ENCODE measurements at places on chromosomes 7 and 10.

DNA sequence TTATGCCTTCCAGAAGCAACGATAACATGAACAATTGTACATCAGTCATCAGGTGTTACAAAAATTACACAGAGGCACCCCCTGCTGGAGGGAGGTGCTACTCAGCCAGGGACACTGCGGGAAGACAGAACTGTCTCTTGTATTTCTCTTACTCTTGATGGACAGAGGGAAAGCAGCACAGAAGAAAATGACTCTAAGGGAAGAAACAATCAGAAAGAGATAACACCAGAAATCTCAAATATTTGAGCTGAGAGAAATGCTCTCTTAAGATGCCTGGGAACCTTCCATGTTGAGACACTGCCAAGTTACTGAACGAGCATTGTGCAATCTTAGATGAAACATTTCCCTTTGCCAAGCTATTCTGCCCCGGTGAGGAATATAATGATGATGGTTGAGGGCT lies 227.6 kb upstream of the NPSR1 start:
- no peak for DNase-seq

- no peak for DNase-seq
Measured at GRCh38 chr7:28224675-28225074, 44.1 kb upstream of the JAZF1 start.

- no peak for DNase-seq
Measured at GRCh38 chr10:64798297-64798696, 1277.1 kb downstream of the REEP3 start.

- DNase-seq = no peak
Measured at GRCh38 chr7:70585071-70585470, 546.9 kb upstream of the GALNT17 start.

DNA sequence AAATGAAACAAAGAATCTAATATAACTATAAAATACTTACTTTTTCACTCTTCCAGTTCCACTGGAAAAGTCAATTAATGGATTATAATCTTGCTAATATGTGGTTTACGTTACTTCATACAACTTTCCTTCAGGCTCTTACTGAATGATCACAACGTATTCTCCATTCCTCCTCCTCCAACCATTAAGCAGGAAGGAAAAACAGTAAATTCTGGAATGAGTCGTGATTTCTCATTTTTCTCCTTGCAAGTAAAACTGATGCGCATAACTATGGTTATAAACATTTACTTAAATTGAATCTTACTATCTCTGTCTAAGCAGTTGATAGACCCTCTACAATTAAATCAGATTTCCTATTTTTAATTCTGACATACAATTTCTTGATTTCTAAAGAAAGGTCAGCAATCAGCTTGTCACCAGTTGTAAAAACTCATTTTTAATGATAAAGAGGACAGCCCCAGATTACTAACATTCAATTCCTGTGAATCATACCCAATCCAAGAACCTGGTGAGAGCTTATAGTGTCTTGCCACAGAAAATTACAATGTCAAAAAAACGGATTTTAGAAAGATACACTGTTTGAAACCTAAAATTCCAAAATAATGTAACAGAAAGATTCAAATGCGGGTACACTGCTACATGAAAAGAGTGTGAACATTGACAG lies 64.3 kb downstream of the EZH2 start:
- no peak for DNase-seq

Data from stimulated activated CD8-positive, alpha-beta memory T cell treated with anti-CD3 and anti-CD28 coated beads, Interleukin-2, amount 100 ng/mL, for 1 hour (primary cell).